ENCODE measurements at places on chromosomes 1 and 21.

GRCh38 chr1:73948055-73948454 is 249.9 kb downstream of the LRRIQ3 start:
- DNase-seq = no peak

GRCh38 chr1:10171105-10171767 is 39.1 kb upstream of the KIF1B start:
- DNase-seq = no peak

- DNase-seq = no peak
Observed at GRCh38 chr1:170661646-170662411, 2.1 kb upstream of the PRRX1 start.

GRCh38 chr1:175081983-175082382 is 14.3 kb downstream of the TNN start:
- DNase-seq = no peak

DNA sequence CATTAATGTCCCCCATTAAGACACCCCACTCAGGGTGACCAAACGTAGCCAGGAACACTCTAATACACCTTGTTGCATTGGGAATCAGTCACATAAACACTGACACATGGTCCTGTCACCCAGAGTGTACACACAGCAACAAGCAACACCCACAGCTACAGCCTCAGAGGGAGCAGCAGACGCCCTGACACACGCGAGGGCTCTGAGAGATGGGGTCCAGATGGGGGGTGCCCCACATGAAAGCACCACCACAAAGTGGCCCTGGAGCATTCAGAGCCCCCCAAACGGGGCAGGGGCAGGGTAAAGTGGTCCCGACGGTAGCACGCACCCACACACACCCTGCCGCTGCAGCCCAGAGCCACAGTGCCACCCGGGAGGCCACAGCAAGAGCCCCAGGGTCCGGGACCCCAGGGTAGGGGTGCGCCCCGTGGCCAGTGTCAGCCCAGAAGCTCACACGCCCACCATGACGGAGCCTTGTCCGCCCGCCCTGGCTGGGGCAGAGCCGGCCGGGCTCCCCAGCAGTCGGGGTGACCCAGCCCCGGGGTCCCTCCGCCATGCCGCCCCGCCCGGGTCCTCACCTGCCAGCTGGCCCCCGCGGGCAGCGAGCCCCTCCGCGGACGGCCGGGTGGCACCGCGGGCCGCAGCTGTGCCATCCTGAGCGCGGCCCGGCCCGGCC is 47.3 kb downstream of the RAP1GAP start:
- DNase-seq = no peak

DNA sequence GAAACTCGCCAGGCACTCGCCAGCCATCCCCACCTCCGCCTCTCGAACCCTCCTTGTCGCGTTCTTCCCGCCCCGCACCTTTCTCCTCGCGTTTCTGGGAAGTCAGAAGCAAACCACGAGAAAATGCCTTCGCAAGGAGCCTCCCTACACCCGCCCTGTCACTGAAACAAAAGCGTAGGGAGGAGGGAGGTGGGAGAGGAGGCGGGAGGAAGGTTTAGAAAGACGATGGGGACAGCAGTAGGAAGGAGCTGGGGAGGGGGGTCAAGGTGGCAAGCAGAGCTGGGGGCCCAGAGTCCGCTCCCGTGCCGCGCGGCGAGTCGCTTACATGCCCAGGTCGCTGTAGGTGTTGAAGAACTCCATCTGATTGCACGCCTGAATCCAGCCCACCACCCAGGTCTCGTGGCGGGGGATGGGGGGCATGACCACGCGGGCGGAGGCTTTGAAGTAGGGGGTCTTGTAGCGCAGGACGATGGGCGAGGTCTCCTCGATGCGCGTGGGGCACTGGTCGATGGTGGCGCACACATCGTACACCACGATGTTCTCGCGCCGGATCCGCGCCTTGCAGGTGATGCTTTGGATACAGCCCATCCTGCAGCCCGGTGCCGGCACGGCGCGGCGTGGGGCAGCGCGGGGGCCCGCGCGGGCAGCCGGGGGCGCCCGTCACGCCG is 1.0 kb downstream of the FAM78B start:
- no peak for DNase-seq

GRCh38 chr1:154767315-154768240 is 102.5 kb downstream of the KCNN3 start:
- DNase-seq = no peak

GRCh38 chr21:45541221-45542039 is 810 bp downstream of the SLC19A1 start:
- peak; percentile 84 for DNase-seq

GRCh38 chr1:14706631-14707030 is 108.1 kb downstream of the KAZN start:
- DNase-seq = no peak

GRCh38 chr1:170675865-170676264 is 11.9 kb downstream of the PRRX1 start:
- no peak for DNase-seq

DNA sequence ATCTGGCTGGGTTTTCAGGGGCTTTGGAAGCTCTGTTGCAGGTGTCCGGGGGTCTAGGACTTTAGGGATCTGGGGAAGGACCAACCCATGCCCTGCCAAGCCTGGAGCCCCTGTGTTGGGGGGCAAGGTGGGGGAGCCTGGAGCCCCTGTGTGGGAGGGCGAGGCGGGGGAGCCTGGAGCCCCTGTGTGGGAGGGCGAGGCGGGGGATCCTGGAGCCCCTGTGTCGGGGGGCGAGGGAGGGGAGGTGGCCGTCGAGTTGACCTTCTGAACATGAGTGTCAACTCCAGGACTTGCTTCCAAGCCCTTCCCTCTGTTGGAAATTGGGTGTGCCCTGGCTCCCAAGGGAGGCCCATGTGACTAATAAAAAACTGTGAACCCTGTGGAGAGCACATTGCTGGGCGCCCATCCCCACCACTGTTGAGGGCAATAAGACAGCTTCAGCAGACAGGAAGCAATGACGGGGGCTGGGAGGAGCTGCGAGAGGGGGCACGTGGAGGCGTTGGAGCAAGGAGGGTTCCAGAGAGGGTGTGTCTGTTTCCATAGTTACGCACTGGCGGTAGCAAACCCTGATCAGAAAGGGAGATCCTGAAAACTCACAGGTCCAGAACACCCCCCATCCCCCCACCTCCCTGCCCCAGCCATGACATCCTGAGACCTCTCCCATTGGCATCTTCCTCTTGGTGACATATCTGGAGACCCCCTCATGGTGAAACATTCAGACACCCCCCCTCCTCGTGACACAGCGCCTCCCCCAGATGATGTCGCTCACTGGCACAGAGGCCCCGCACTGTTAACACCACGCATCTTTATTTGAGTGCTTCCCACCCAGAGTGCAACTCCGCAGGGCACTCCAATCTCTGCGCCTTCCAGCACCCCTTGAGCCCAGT is 8.4 kb downstream of the MYBPH start:
- DNase-seq = no peak

GRCh38 chr1:11339346-11340232 is 66.6 kb downstream of the UBIAD1 start:
- no peak for DNase-seq

DNA sequence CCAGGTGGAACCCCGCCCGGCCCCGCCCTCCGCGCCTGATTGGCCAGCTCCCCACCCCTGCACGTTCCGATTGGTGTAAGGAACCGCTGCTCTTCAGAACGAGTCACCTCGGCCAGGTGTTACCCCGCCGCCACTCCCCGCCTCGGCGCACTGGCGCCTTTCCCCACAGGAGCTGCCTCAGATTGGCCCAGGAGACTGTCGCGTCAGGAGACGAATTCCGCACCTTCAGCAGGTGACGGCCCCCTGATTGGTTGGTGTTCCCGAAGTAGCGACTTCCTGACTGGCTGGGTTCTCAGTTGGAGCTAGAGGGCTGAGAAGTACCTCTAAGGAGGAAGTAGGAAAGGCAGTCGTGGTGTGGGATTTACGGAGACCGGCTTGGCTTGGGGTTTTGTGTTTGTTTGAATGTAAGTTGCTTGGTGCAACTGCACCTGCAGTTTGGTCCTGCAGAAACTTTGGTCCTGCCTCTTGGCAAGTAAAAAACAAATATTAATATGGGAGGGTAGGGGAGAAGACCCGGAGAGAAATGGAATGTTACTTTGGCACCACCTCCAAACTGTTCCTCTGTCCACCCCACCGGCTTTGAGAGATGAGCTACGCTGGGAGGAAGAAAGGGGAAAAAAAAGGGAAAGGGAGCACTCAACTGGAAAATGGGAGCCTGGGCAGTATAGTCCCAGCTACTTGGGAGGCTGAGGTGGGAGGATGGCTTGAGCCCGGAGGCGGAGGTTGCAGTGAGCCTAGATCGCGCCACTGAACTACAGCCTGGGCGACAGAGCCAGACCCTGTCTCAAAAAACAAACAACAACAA is 415 bp upstream of the F11R start:
- peak; percentile 99 for DNase-seq

DNA sequence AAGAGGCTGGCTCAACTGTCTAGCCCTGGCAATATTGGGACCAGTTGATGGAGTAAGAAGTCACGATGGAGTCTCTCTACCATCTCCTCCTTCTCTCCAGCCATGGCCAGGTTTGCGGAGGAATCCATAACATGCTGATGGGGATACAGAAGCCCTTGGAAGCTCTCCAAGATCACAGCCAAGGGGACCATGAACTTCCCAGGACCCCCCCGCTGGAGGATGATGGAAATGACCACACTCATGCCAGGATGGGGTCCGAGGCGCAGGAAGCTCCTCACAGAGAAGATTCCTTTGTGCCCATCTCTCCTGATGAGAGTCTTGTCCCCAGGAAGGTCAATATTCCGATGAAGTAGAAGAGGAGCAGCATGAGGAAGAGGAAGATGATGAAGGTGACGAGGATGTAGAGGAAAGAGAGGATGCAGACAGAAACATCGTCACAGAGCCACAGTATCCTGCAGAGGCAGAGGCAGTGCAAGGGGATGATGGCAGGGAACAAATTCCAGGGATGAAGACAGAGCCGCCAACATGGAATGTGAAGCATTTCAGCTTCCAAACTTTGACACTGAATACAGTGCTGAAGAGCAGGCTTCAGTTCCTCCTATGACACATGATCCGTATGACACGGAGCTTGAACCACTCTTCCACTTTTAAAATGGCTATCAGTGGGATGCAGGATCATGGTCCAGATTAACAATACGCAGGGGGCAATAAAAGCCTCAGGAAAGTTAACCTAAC is 57.9 kb upstream of the EDN2 start:
- DNase-seq = no peak

- no peak for DNase-seq
Observed at GRCh38 chr1:233086961-233087881, 136.8 kb downstream of the NTPCR start.

DNA sequence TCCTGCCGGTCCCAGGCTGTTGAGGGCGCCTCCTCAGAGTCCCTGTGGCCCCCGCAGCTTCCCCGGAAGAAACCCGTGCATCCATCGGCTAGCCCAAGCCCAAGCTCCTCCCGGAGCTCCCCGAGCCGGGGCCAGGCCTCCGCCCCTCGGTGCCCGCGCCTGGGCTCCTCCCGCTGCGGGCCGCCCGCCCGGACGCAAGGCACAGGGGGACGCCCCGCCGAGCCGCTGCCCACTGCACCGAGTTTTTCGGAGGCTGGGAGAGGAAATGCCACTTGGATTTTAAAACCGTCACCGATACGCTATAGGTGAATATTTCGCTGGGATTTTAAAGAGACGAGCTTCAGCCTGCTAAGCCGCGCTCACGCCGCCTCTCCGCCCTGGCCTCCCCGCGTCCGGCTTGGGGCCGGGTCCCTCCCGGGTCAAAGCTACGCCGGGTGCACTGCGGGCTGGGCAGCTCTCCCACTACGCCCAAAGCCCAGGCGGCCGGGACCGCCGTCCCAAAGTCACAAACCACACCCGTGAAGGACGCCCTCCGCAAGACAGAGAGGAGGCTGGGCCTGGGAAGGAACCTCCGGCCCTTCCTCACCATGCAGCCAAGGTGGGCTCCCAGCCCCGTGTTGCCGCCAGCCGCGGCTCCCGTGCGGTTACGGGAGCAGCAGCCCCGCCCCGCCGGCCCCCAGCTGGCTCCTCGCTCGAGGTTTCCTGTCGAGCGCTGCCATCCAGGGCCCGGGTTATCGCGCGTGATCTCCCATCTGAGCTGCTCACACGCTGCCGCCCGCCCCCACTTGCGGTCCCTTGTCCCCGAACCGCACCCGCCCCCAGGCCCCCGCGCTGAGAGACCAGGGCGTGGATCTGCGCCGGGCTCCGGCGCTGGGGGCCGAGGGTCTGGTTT is 63.2 kb downstream of the CD247 start:
- no peak for DNase-seq

GRCh38 chr21:25461725-25462124 is 145.6 kb downstream of the MRPL39 start:
- no peak for DNase-seq

DNA sequence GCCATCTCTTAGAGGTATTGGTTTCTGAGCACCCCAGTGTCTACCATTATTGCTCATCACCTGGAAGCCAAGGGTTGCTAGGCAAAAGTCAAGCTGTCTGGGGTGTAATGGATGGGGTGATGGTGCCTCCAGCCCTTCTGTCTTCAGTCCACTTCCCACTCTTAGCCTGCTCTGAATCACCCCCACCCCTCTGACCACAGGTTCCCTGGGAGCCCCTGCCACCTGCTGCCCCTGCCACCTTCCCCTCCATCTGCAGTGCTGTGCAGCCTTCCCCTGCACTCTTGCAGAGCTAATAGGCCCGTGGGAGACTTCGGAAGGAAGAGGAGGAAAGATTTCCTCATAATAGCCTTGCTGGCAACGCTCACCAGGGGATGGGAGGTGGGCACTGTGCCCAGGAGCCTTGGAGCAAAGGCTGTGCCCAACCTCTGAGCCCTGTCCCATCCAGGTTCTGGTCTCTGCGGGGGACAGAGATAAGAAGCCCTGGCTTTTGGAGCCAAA is 35.5 kb downstream of the CAPN2 start:
- no peak for DNase-seq

All from vagina (tissue), 2 donors.